ENCODE measurements at places on chromosomes 1 and 21.

DNA sequence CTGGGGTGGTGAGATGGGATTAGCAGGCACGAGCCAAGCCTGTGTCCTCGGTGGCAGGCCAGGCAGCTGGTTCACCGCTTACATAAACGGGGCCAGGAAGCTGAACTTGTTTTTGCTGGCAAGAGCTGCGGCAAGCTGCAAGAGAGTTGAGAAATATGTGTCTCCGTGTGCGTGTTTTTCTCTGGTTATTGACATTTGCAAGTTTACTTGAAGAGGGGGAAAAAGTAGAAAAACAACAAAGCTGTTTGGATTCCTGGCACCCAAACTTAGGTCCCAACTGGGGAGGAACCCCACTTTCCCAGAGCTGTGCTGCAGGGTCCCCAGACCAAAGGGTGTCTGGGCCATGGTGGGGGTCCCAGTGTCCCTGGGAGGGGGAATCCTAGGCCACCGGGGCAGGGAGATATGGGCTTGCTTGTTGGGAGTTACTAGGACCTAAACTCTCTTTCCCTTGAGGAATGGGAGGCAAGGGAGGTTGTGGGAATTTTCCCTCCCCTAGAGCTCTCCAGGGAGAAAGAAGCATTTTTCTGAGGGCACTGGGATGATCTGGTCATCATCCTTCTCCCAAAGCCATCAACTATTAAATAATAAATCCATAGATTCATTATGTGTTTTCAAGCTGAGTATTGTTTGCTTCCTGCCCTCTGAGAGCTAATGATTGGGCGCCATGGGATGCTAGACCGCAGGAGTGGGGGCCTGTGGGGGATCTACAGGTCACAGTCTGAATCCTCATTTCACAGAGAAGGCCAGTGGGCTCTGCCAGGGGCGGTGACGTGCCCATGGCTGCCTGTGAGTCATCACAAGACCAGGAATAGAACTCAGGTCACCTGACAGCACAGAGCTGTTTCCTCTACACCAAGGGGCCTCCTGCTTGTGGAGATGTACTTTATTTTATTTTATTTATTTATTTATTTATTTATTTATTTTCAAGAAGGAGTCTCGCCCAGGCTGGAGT, 14.8 kb downstream of the IL6R start:
- peak; percentile 71 for DNase-seq

GRCh38 chr1:230087028-230087716, 20.1 kb downstream of the GALNT2 start:
- DNase-seq = no peak

DNA sequence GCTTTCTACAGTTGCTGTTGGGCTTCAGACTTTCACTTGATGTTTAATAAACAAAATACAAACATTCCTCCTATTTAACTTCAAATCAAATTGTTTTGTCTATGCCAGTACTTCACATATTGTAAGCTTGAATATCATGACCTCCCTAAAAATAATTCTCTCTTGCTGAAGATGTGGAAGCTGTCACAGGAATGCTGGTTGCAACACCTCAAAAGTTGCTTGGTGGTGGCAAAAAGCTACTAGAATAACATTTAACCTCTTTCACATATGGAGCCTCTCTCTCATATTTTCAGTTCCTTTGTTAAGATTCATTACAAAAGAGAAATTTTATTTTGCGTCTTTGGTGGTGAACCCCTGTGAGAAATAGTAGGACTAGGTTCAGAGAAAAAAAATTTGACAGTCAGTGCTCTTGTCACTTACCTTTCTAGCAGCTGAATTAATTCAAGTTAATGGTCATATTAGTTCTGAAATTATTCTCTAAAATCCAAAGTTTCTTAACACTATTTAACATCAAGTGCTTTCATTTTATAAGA, 25.5 kb upstream of the F13B start:
- DNase-seq = no peak

DNA sequence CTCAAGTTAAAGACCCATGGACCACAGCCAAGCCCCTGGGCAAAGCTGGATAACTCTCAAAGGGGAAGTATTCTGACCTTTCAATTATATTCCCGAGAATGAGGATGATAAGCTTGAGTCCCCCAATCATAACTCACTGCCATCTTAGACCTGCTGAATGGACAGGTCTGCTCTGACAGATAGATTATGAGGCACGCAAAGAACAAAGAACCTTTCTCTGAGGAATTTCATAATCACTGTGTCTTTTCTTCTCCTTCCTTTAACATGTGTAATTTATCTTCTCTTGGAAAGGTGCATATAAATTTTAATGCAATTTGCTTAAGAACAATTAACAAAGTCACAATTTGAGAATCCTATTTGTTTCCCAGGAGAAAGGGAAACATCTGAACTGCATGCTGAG, 22.0 kb downstream of the PIGM start:
- no peak for DNase-seq

GRCh38 chr1:34213956-34214355, 37.2 kb downstream of the C1orf94 start:
- DNase-seq = no peak

DNA sequence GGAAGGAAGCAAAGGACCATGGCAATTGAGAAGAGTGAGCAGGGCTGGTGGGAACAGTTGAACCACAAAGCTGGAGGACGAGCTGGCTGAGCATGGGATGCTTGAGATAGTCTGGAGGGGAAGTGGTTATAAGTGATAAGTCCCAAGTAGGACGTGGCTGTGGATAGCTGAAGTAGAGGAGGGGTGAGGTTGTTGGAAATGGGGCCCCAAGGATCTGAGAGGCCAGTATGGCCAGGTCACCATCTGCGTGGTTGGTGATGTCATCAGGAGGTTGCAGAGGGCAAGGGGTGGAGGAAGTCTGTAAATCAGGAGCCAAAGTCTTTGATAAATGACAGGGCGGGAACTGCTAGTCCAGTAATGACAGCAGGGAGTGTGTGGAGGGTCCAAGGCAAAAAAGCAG, 11.0 kb upstream of the REN start:
- no peak for DNase-seq

DNA sequence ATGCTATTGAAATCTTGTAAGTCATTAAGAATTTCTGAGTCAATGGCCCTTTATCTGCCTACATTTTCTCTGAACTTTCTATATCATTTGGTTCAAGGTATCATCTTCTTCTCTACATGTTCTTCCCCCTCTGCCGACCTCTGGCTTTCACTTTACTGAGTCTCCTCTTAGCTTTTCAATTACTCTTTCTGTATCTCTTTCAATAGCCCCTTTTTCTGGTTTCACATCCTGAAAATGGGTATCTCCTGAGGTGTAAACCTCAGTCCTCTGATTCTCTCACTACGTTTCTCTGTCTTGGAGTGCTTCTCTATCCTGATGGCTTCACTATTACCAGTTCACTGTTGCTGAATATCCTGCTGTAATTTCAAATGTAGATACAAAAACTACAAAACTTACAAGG, 98.9 kb downstream of the LYST start:
- DNase-seq = no peak

- no peak for DNase-seq
These were observed 1.5 kb downstream of the TRIM62 start for GRCh38 chr1:33180226-33180910.

- no peak for DNase-seq
These were observed 10.3 kb upstream of the S100A10 start for GRCh38 chr1:152003846-152004442.
